ENCODE measurements at places on chromosomes 4 and X.
A peak's percentile ranks its signal among the peaks of the same experiment; 100 is the strongest.

DNA sequence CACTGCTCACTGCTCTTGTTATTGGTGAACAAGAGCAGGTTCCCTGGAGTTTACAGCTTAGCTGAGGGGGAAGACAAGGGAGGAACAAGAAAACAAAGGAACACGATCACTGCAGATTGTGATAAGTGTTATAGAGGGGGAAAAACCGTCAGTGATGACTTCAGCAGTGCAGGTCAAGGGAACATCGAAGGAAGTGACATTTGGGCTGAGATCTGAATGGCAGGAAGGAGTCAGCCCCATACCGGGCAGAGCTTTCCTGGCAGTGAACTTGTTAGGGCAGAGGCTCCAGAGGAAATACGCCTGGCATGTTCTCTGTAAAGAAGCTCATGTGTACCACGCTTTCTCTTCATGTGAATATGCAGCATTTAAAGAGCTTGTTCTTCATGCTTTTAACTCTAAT, 78.1 kb downstream of the LDB2 start:
- peak; percentile 25 for DNase-seq

DNA sequence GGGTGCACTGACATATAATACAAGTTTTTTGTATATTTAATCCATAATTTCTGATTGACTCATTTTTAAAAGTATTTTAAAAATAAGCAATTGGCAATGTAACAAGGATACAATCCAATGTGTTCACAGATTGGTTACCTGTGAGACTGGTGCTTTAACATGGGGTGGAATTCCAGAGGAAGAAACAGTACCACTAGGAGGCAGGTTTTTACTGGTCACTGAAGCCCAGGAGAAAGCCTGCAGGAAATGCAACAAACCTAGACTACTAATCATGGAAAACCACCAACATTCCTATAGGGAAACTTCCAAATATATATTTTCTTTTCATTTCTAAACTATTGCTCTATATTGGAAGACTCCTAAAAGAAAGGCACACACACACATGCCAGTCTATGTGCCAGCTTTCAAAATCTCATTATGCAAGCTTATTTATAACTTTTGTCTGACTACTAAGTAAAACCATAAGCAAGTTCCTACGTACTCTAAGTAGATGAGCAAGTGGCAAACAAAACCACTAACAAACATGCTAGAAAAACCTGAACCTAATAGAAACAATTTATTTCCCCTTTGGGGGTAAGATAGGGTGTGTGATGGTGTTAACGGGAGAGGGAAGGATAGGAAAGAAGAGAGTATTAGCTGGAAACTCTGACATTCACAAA, 19.2 kb downstream of the G3BP2 start:
- no peak for DNase-seq

- DNase-seq, result no peak
Measured at GRCh38 chr4:80035336-80035735, 37.7 kb downstream of the ANTXR2 start.

- no peak for DNase-seq
Measured at GRCh38 chr4:28350485-28350884, 1489.8 kb downstream of the STIM2 start.

DNA sequence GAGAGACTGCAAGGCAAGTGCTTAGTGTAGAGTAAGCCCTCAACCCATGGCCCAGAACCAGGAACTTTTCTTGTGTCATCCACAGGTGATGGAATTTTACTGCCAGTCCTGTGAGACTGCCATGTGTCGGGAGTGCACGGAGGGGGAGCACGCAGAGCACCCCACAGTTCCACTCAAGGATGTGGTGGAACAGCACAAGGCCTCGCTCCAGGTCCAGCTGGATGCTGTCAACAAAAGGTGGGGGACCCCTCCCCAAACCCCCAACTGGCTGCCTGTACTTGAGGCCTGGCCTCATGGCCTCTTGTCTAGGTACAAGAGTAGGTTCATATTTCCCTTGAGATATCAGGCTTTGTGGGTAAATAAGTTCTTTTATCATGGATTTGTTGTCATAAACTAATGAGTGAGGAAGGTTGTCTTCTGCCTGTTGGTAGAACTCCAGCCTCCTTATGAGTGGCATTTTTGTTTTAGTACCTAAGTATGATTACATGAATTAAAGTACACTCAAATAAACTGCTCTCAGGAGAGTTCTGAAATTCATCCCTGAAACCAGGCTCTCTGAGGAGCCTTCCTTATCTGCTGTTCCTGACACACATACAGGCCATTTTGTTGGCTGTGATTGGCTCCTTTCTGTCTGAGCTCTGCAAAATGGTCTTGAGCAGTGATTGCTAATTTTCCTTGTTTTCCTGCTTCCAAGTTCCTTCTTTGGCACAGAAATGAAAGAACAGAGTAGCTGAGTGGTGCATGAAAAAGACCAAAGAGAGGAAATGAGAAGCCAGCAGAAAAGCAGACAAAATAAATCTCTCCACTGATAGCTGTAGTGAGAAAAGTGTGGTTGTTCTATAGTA, 51.4 kb upstream of the MND1 start:
- DNase-seq, result no peak

GRCh38 chr4:18020671-18021469, 685 bp downstream of the LCORL start:
- DNase-seq, result peak; percentile 89

- DNase-seq, result no peak
Measured at GRCh38 chr4:143482840-143483239, 30.7 kb upstream of the SMARCA5 start.

- no peak for DNase-seq
Measured at GRCh38 chr4:125770814-125771398, 456.2 kb downstream of the FAT4 start.

DNA sequence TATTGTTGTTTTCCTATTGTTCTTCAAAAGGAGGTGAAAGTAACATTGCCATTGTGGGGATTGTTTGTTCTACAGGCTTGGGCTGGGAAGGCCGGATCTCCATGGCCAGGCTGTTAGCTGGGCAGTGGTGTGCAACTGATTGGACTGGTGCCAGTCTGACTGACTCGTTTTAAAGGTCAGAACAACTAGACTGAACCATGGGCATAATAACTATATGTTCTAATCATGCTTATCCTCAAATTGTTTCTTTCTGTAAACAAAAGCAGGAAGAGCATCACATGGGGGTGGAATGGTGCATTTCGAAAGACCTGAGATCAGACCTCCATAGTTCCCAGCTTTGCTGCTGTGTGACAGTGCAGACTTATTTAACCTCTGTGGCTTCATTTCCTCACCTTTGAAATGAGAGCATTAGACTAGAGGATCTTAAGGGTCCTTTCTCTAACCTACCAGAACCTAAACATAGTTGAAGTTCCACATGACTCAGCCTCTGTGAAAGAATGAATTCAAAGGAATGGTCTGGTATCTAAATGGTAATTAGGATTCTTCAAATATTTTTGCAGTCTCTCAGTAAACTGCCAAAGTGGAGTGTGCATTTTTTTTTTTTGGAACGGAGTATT, 66.7 kb upstream of the PGRMC2 start:
- peak; percentile 19 for DNase-seq
